ENCODE measurements at places on chromosomes 3 and 15. TPM values are rescaled to one million over a fixed set of nuclear protein-coding genes. Genes with fewer than 3 reads are reported as not detected.

Gene ACY1
- total RNA-seq: 12.3 TPM

- DNase-seq: peak; percentile 57
These were observed at the start of gene EOGT for GRCh38 chr3:69013253-69014021. Gene EOGT, minus strand, starts transcription at chr3:69013684. Its CDS starts 3,838 bp downstream, at chr3:69009846.

GRCh38 chr3:158773845-158774830, 27.7 kb upstream of the MFSD1 start:
- DNase-seq: no peak

GRCh38 chr3:187080799-187081450, 58.4 kb downstream of the RPL39L start:
- no peak for DNase-seq

GRCh38 chr3:196193133-196193735, 18.0 kb downstream of the ZDHHC19 start:
- no peak for DNase-seq

- DNase-seq: no peak
These were observed 414.9 kb downstream of the RBMS3 start for GRCh38 chr3:29695643-29696198.

- DNase-seq: no peak
These were observed 154.0 kb upstream of the THBS1 start for GRCh38 chr15:39426552-39427532.

Data from thoracic aorta (tissue), 2 donors.